Inflammatory macrophage treated with lipopolysaccharide for 4 hours (primary cell): ENCODE measurements at places on chromosomes 5 and 9.
A peak's percentile ranks its signal among the peaks of the same experiment; 100 is the strongest.

DNA sequence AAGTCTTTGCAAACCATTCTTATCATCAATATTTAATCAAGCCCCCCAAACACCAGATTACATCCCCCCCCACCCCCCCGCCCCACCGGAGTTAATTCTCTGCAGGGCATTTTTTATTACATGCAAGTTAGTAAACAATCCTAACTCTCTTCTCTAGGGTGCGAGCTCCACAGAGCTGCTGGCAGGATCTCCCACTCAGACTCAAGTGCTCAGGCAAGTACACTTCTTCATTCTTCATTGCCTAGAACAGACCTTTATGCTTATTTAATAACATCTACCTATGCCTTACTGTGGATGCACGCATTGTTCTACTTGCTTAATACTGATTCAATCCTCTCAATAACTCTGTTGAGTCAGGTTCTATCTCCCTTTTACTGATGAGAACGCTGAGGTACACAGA lies 9.9 kb downstream of the SAXO1 start:
- DNase-seq = no peak

- no peak for DNase-seq
Observed at GRCh38 chr5:124231230-124231629, 515.2 kb downstream of the ZNF608 start.

DNA sequence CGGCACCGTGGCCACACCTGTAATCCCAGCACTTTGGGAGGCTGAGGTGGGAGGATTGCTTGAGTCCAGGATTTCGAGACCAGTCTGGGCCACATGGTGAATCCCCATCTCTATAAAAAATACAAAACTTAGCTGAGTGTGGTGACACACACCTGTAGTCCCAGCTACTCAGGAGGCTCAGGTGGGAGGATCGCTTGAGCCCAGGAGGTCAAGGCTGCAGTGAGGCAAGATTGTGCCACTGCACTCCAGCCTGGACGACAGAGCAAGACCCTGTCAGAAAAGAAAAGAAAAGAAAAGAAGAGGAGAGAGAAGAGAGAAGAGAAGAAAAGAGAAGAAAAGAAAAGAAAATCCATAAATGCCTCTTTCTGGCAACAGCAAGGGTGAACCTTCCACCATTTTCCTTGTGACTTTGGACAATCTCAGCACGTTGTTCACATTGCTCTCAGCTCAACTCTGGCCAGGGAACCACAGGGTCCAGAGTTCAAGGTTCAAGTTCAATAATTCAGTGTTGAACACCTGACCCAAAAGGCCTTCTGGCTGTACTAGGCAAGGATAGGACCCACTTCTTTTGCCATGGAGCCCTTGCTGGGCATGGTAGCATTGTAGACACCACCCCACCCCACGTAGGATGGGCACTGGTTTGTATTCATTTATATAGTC lies 14.6 kb upstream of the DUSP1 start:
- no peak for DNase-seq

GRCh38 chr5:172556262-172556661 lies 84.8 kb upstream of the NEURL1B start:
- no peak for DNase-seq

DNA sequence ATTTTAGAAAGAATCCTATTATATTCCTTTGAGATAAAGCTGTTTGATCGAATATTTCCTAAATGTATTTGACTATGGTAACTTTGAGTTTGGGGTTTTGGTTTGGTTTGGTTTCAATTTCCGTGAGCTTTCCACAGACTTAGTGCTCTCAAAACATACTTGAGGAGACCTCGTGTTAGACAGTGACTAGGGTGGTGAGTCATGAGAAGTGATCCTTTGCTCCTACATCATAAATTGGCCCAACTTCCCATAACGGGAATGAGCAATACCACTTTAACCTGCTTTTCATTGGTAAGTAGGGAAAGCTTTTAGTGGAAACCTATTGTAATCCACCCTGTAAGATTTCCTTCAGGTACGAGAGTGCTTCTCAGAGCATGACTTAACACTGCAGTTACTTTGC lies 3.8 kb upstream of the RASEF start:
- DNase-seq = no peak

DNA sequence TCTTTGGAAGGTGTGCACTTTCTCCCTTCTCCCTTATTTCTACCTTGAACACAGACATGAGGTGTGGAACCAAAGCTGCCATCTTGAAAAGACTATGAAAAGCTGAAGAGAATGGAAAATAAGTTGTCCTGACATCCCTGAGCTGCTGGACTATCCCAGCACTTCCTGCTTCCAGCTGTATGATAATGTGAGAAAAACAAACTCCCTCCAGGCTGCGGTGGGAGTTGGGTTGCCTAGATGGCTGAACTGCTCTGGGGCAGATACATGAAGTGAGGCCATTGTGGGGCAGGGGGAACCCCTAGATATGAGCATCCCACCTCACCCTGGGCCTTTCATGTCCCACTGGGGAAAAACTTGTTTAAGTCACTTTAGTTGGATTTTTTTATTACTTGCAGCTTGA lies 82.4 kb downstream of the BOD1 start:
- DNase-seq = no peak

DNA sequence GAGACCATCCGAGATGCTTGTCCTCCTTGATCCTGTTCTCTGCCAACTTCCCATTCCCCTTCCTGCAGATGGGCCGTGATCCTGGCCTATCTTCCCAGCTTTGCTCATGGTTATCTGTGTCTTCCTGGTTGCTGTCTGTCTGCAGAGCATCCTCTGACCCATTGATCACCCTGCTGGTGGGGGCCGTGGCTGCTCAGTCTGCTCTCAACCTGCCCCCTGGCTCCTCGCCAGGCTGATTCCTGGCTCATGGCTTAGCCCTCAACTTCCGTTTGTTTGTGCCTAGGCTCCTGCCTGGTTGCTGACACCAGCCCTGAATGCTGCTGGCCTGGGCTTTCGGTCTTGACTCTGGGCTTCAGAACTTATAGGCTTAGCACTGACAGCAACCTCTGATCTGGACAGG lies 67.1 kb upstream of the SMIM15 start:
- no peak for DNase-seq

DNA sequence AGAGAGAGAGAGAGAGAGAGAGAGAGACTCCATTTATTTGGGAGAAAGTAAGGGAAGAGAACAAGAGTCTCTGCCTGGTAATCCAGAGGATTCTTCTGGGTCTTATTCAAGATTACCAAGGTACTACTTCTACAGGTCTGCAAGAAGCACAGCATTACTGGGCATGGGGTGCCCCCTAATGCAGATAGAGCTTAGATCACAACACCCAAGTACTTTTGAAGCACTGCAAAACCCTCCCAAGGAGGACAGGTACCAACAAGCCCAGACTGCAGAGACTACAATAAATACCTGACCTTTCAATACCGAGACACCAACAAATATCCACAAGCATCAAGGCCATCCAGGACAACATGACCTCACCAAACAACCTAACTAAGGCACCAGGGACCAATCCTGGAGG lies 94.7 kb upstream of the PHF24 start:
- DNase-seq = no peak

GRCh38 chr9:134880484-134881312 lies at the start of gene FCN2:
Gene FCN2 (plus strand): TSS chr9:134880810. CDS start chr9:134880822, 12 bp downstream.
- no peak for DNase-seq

GRCh38 chr5:145965804-145966203 lies 29.4 kb downstream of the SH3RF2 start:
- peak; percentile 54 for DNase-seq

GRCh38 chr5:176553260-176554085 lies 4.3 kb downstream of the CDHR2 start:
- no peak for DNase-seq
